ENCODE measurements at places on chromosomes 4 and X.
A peak's percentile ranks its signal among the peaks of the same experiment; 100 is the strongest.

DNA sequence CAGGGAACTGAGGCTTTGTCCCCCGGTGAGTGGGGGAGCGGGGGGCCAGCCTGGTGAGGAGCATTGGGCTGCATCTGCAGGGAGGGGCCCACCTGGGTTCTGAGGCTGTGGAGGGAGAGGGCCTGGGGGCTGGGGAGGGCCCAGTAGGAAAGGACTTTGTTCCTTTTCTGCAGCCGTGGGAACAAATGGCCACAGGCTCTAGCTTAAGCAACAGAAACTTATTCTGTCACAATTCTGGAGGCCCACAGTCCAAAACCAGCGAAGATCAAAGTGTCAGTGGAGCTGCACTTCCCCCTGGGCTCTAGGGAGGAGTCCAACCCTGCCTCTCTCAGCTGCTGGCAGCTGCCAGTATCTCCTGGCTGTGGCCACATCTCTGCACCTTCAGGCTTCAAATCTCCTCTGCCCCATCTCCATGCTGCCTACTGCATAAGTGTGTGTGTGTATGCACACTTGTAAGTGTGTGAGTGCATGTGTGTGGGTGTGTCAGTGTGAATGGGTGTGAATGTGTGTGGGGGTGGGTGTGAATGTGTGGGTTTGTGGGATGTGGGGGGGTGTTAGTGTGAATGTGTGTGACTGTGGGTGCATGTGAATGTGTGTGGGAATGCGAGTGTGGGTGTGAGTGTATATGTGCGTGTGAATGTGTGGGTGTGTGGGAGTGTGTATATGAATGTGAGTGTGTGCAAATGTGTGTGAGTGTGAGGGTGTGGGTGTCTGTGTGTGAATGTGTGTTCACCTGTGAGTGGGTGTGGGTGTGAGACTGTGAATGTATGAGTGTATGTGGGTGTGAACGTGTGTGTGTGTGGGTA, 204.5 kb upstream of the PSAPL1 start:
- no peak for DNase-seq

GRCh38 chr4:1728061-1728980, 7.0 kb downstream of the TACC3 start:
- DNase-seq = no peak

GRCh38 chr4:182944484-182945213, 27.5 kb upstream of the DCTD start:
- DNase-seq = no peak

GRCh38 chr4:169993531-169993930, 32.7 kb downstream of the MFAP3L start:
- DNase-seq = no peak

- no peak for DNase-seq
Measured at GRCh38 chrX:135518161-135518560, 2.3 kb upstream of the INTS6L start.

DNA sequence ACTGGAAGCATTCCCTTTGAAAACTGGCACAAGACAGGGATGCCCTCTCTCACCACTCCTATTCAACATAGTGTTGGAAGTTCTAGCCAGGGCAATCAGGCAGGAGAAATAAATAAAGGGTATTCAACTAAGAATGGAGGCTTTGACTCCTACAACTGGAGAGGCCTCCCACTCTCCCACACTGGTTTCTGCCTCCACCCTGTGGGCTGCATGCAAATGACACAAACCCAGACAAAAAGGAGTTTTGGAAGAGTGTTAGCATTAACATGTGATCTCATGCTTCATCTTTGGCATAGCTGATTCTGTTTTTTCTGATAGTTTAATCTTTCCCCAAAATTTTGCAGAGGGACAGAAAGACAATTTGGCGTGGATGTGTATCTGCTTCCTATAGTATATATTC, 80.8 kb upstream of the IQCM start:
- DNase-seq = no peak

DNA sequence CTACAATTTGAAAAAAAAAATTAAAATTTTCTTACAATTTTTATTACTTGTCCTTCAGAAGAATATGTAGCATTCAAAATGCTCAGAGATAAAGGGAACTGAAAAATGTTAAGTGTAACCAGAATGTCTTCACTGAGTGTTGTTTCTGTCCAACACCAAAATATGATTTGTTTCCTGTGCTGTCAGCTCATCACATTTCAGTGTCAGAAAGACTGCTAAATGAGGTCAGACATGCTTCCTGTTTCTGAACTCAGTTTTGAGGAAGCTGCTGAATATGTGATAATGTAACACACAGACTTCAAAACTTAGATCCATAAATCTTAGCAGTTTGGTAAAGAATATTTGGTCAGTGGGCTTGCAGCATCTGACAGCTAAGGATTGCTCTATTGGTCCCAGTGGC, 1849.7 kb downstream of the PCDH7 start:
- DNase-seq = no peak

DNA sequence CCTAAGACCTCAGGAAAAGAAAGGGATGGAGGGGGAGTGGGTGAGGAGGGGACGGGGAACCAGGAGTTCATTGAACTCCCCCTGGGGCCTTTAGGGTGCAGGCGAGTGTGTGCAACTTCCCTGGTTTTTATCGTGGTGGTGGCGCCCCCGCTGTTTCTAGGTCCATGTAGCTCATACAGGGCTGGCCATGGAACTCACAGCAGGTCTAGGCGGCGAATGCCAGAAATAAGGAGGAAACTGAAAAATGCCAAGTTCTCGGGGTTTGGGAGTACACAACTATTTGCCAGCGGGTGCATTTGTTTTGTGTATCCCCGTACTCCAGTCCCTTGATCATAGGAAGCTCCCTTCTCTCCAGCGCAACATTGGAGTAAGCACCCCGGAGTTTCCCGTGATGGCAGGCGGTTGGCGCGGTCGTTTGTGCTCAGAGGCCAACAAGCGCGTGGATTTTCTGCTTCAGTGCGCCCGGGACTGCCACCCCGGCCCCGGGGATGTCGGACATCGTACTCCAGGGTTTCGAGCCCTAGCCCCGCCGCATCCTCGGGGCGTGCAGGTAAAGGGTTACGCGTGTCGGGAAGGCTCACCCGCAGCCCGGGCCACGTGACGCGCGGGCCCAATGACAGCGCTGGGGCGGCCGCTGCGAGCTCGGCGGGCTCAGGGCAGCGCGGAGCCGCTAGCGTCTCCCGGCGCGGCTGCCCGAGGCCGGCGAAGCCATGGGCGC, 208.9 kb downstream of the NWD2 start:
- DNase-seq = peak; percentile 79

DNA sequence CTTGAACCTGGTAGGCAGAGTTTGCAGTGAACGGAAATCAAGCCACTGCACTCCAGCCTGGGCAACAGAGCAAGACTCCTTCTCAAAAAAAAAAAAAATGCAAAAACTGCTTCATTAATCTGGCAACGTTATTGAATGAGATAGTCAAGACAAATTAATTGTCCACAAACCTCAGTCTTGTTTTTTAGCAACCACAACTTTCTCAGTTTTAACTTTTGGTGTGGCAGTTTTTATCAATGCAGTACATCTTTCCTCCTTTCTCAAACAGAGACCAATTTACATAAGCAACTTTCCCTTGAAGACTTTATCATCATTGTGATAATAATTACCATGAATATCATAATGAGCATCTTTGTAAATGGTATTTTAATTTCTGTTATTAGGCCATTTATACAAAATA, 61.7 kb upstream of the GALNTL6 start:
- no peak for DNase-seq

- DNase-seq = no peak
Measured at GRCh38 chr4:32789026-32789608, 2068.9 kb downstream of the PCDH7 start.

DNA sequence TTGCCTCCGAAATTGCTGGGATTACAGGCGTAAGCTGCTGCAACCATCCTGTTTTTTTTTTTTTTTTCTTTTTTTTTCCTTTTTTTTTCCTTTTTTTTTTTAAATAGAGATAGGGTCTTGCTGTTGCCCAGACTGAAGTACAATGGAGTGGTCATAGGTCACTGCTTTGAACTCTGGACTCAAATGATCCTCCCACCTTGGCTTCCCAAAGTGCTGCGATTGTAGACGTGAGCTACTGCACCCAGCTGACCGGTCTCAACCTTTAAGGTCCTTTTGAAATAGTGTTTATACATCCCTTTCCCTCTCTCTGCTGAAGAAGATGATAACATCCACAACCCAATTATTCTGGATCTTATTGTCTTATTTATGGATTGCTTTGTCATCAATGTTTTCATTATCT, 548.7 kb downstream of the GBA3 start:
- no peak for DNase-seq

- DNase-seq = no peak
Measured at GRCh38 chrX:121894756-121895155, 847.3 kb downstream of the GLUD2 start.

DNA sequence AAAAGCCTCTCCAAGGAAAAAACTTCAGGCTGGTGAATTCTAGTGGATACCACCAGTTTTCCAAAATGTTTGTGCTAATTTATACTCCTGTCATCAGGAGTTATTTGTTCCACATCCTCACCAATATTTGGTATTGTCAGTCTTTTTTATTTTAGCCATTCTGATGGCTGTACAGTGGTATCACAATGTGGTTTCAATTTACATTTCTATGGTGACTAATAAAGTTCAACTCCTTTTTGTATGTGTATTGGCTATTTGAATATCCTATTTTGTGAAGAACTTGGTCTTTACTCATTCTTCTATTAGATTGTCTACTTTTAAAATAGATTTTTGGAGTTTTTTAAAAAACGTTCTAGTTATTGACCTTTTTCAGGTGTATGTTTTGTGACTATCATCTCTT, 33.0 kb upstream of the FRAS1 start:
- DNase-seq = no peak

DNA sequence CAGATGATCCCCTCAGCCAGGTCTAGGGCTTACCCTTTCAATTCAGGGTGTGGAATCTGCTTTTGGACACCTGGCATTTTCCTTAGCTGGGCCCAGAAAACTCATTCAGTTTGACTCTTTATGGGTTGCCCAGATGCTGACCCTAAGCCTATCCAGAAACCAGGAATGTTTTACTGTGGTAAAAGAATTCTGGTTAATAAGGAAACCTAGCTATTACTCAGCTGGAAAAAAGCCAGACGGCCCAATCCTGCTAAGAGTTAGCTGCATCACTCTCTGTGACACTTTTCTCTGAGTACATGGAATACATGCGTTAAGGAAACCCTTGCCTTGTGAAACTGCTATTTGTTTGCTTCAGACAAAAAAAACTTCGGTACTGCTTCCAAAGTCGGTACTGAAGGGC, 28.0 kb downstream of the ING2 start:
- DNase-seq = no peak

DNA sequence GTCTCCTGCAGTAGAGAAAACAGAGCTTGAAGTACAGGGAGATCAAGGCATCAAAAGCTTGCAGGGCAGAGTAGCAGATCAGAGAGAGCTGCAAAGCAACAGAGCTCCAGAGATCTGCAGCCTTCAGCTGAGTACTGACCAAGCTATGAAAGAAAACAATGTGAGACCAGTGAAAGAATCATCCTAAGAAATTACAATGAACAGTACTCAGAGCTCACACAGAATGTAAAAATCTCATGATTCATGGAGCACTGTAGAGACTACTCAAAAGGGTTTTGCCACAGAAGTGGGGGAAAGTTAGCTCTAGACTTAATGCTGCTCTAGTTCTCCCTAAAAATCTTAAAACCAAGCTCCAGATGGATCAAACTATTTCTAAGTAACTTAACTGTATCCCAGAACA, 80.0 kb upstream of the MAB21L2 start:
- no peak for DNase-seq

- no peak for DNase-seq
Measured at GRCh38 chrX:16524316-16524715, 125.6 kb upstream of the S100G start.

DNA sequence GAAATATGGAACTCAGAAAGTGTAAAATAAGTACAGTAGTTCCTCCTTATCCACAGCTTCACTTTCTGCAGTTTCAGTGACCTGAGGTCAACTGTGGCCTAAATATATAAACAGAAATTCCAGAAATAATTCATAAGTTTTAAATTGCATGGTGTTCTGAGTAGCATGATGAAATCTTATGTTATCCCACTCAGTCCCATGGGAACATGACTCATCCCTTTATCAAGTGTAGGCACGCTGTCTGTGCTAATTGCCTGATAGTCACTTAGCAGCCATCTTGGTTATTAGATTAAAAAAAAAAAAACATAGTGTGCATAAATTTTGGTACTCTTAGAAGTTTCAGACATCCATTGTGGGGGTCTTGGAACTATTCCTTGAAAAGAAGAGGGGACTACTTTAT, 983.4 kb upstream of the ADGRL3 start:
- no peak for DNase-seq

- DNase-seq = no peak
Measured at GRCh38 chr4:121182296-121182695, 18.2 kb upstream of the TNIP3 start.

- no peak for DNase-seq
Measured at GRCh38 chr4:121062521-121062920, 9.8 kb downstream of the NDNF start.
